ENCODE measurements at places on chromosomes 11 and 22. TPM values are rescaled to one million over a fixed set of nuclear protein-coding genes. Genes with fewer than 3 reads are reported as not detected.

The ACTN3 gene
- total RNA-seq: 0.23 TPM

The NTM gene
- 224 TPM for total RNA-seq

The RPS19BP1 gene
- total RNA-seq: 35.8 TPM

The MS4A7 gene
- 2.1 TPM for total RNA-seq

The A4GALT gene
- 0.92 TPM for total RNA-seq

The SNX32 gene
- total RNA-seq: 7.6 TPM

The ELF5 gene
- total RNA-seq: not detected

The OR6A2 gene
- 1.8 TPM for total RNA-seq

The LSP1 gene
- total RNA-seq: 1.2 TPM

The ELMOD1 gene
- 84.7 TPM for total RNA-seq

The C22orf42 gene
- 24.7 TPM for total RNA-seq

The SERHL2 gene
- total RNA-seq: 4.4 TPM

The HPS5 gene
- 117 TPM for total RNA-seq

The FOLH1 gene
- total RNA-seq: 4.6 TPM

The MYO7A gene
- 3.5 TPM for total RNA-seq

The KCNQ1 gene
- total RNA-seq: 0.92 TPM

The MDK gene
- 21.7 TPM for total RNA-seq

The OR8G5 gene
- not detected for total RNA-seq

The PLAAT5 gene
- 5.5 TPM for total RNA-seq

The SAA4 gene
- not detected for total RNA-seq

The OR8D4 gene
- 0.23 TPM for total RNA-seq

The SLCO2B1 gene
- total RNA-seq: 18.0 TPM

The APOA5 gene
- total RNA-seq: not detected

The SLC22A6 gene
- total RNA-seq: 5.8 TPM

The CCDC73 gene
- not detected for total RNA-seq

The PLEKHB1 gene
- 29.5 TPM for total RNA-seq

The RAB39A gene
- 27.0 TPM for total RNA-seq

The MIOX gene
- total RNA-seq: not detected

The TH gene
- total RNA-seq: 8.5 TPM

The CHRNA10 gene
- total RNA-seq: 0.92 TPM

The WT1 gene
- total RNA-seq: not detected

The USP28 gene
- total RNA-seq: 28.8 TPM

The TRIM66 gene
- total RNA-seq: 7.8 TPM

The TRABD gene
- total RNA-seq: 5.5 TPM

The SYCE3 gene
- not detected for total RNA-seq

The SCO2 gene
- 0.92 TPM for total RNA-seq

The ACCS gene
- 16.6 TPM for total RNA-seq

The PVALB gene
- total RNA-seq: 1.2 TPM

The POU2AF2 gene
- total RNA-seq: not detected

The RFPL2 gene
- total RNA-seq: 2.5 TPM

The ART5 gene
- 1.4 TPM for total RNA-seq

The NFAM1 gene
- total RNA-seq: 1.6 TPM

The TRIM29 gene
- total RNA-seq: 0.46 TPM

The LBHD1 gene
- 3.9 TPM for total RNA-seq

The NPAS4 gene
- 1.6 TPM for total RNA-seq

The OR51I1 gene
- not detected for total RNA-seq

The YPEL4 gene
- 2.5 TPM for total RNA-seq

The CD248 gene
- total RNA-seq: 1.6 TPM

The OR51G1 gene
- not detected for total RNA-seq

The MICAL2 gene
- total RNA-seq: 13.1 TPM

The SCGB1C1 gene
- not detected for total RNA-seq
